HT1080 (cell line): ENCODE measurements at places on chromosomes 12 and 14.

GRCh38 chr14:86613786-86614185 lies 1083.8 kb downstream of the FLRT2 start:
- no peak for DNase-seq

DNA sequence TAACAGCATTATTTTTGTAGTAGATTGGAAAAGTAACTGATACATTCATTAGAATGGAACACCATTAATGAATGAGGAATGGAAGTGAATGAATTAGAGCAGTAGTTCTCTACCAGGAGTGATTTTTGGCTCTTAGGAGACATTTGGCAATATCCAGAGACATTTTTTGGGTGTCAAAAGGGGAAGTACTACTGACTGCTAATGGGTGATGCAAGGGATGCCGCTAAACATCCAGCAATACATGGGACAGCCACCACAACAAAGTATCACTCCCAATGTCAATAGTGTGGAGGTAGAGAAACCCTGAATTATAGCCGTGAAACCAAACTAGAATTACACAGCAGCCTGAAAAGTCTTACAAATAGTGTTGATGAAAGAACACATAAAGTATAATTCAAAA lies 1.5 kb downstream of the CHURC1 start:
- DNase-seq: no peak

GRCh38 chr14:105549481-105549880 lies 23.1 kb downstream of the TMEM121 start:
- DNase-seq: no peak

GRCh38 chr12:87344699-87345098 lies 684.5 kb downstream of the C12orf50 start:
- peak; percentile 19 for DNase-seq

DNA sequence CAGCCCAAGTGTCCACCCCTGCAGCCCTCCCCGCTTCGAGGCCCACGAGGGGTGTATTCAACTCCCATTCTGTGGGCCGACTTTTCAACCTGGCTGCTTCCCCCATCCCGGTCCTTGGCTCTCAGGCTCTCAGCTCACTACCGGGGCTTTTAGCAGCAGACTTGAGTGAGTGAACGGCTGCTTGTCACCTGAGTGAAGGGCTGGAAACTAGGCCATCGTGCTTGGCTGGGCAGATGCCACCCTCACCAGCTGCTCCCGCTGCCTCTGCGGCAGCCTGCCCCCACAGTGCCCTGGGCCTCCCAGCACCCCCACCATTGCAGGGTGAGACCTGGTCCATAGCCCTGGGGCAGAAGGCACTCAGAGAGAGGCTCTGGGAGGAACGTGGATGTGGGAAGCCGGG lies 59.9 kb downstream of the SLC6A12 start:
- DNase-seq: no peak

DNA sequence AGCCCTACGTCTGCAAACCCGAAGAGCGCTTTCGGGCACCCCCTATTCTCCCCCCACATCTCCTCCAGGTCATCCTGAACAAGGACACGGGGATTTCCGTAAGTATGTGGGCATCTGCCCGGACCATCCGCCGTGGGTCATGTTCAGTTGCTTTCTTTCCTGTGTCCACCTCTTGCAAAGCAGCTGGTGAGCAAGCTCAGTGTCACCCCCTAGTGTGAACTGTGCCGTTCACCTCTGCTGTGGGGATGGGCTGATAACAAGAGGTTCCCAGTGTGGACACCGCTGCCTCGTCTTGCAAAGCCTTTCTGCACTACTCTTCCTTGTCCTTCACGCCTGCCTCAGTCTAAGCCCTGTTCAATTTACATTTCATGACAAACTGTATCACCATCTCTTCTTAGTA lies 8.6 kb downstream of the PRKAB1 start:
- DNase-seq: no peak
